ENCODE measurements at places on chromosomes 7 and 10.

DNA sequence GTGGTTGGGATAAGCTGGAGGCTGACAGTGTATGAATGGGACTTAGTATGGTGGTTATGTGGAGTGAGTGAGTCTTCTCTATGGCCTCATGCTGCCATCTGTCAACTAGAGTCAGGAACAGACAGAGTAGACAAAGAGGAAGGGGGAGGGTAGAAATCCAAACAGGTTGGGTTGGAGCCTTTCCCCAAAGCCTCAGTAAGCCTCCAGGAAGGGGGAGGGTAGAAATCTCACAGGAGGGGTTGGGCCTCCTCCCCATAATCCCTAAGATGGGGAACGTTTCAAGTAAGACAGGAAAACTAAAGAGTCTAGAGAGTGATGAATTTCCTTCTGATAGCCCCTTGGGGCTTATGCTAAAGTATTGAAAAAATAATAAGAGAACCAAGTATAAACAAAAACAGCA is 2.0 kb upstream of the AKR1B15 start:
- peak; percentile 21 for DNase-seq
- peaks cover 8% of the 10 kb centered on the region for H3K27me3 ChIP-seq
- H3K4me1 ChIP-seq, result no peaks in the 10 kb centered on the region
- no peaks in the 10 kb centered on the region for H3K36me3 ChIP-seq
- H3K4me3 ChIP-seq, result no peak overlapping the region
- H3K27ac ChIP-seq, result no peak overlapping the region

DNA sequence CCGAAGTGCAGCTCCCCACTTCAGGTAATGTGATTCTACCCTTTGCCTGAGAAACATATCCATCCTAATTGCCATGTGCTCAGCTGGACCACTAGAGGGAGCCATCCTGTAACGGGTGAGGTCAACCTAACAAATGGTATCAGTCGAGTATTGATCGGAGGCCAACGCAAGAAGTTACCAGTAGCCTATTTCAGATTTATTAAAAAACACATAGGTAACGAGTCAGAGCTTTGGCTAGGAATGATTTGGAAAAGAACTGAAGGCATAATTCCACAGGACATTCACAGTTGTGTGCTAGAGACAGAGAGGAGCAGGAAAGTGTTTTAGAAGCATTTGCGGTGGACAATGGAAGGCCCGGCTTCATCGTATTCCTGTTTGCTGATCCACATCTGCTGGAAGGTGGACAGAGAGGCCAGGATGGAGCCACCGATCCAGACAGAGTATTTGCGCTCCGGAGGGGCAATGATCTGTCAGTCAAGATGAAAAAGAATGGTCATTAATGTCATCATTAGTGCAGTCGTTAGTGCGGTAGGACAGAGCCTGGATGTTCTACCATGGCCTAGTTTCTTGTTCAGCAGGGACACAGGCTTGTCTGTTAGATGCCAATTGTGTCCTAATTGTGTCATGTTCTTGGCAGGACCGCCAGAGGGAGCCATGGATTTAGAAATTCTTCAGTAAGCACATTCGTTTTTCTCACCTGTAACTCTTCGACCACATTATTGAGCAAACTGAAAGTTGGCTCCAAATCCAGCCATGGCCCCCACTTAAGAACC is 17.5 kb downstream of the ACTA2 start:
- no peak overlapping the region for H3K4me3 ChIP-seq
- H3K27me3 ChIP-seq, result no peaks in the 10 kb centered on the region
- H3K27ac ChIP-seq, result no peak overlapping the region

DNA sequence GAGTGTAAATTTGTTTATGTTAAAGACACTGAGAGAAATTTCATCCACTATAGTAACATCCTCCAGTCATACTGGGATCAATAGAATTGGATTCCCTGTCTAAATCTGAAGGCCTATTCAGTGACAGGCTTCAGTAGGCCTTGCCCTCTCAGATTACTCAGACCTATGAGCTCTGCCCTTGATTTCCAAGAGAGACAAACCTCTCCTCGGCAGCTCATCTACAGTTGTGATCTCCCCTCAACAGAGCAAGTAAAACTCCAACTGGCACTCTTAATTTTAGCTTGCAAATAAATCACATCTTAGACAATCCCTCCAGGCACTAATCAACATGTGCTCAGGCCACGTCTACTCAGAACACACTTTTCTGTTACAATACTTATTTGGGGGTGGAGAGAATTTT is 1191.4 kb upstream of the PHF14 start:
- H3K36me3 ChIP-seq, result no peaks in the 10 kb centered on the region
- no peak for DNase-seq
- no peaks in the 10 kb centered on the region for H3K27me3 ChIP-seq
- no peaks in the 10 kb centered on the region for H3K4me1 ChIP-seq
- no peak overlapping the region for H3K4me3 ChIP-seq

- no peaks in the 10 kb centered on the region for H3K36me3 ChIP-seq
- no peak overlapping the region for H3K4me3 ChIP-seq
- DNase-seq, result no peak
- H3K4me1 ChIP-seq, result no peaks in the 10 kb centered on the region
- no peak overlapping the region for H3K27ac ChIP-seq
Observed at GRCh38 chr10:44335330-44336021, 49.4 kb downstream of the CXCL12 start.

DNA sequence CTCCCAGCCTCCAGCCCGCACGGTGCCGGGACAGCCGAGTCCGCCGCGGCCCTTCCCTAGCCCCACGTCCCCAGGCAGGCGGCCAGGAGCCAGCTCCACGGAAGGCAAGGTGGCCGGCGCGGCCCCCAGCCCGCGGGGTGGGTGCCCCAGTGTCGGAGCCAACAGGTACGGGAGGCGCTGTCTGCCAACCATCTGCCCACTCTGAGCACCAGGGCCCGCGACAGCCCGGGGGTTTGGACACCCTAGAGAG is 75.8 kb downstream of the CALN1 start:
- no peaks in the 10 kb centered on the region for H3K4me1 ChIP-seq
- H3K36me3 ChIP-seq, result no peaks in the 10 kb centered on the region
- peaks cover 6% of the 10 kb centered on the region for H3K27me3 ChIP-seq
- no peak for DNase-seq

DNA sequence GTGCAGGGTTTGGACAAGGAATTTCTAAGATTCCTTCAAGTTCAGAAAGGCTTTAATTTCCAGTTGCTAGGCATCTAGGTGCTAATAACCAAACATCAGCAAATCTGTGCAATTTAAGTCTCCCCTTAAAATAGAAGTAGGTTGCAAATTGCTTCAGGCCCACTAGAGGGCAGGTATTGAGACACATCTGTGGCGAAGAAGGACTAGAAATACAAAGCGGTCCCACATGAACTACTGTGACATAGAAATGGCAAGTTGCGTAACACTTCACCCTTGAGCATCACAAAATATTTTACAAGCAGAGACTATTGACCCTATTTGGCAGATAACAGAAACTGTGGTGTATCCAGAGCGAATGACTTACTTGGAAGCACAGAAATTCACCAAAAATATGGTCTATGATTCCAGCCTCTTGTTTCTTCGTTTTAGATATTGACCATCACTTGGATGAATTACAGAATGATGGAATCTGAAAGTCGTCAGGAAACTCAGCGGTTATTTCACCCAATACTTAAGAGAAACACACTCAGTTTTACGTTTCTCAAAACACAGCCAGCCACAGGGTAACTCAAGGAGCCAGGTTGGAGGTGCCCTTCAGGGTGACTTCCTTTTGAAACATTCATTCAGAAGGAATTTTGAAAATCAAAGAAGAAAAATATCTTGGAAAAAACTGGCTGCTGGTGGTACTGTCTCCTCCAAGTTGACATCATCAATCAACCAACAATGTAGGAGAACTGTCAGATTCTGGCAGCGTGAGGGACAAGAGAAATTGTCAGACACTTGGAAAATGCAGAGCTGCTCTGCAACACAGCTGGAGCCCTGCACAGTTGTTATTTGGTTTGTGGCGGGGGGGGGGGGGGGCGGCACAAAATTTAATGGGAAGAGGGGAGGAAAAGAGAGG is 256.3 kb upstream of the MINDY3 start:
- peak; percentile 2 for DNase-seq
- H3K27ac ChIP-seq, result no peak overlapping the region

DNA sequence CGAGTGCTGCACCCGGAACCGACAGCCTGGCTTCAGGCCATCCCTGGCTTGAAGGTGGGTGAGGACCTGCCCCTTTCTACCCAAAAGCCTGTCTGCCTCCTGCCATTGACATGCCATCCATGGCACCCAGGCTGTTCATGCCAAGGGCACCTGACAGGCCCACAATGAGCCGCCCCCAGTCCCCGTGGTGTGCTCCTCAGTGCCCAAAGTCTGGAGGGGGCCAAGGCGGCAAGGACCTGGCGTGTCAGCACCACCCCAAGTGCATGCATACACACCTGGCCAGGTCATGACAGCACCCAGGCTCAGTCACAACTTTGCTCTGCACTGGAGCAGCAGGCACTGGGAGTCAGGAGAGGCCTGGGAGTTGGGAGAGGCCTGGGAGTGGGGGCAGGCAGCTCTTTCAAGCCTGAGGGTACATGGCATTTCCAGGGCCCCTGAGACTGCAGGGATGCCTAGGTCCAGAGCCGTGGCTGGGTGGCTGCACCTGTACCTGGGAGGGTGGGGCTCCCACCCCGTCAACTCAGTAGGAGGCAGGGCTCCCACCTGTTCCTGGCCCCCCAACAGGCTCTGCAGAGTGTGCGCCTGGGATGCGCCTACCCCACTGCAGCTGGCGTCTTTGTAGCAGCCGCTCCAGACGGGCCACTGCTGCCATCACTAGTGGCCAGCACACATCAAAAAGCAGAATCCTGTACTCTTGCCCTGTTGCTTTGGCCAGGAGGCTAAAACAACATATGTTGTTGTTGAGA is 71.7 kb downstream of the ZNF467 start:
- peaks cover 2% of the 10 kb centered on the region for H3K27me3 ChIP-seq
- H3K4me3 ChIP-seq, result no peak overlapping the region
- no peak overlapping the region for H3K27ac ChIP-seq
- H3K36me3 ChIP-seq, result no peaks in the 10 kb centered on the region

- no peak overlapping the region for H3K4me3 ChIP-seq
- no peaks in the 10 kb centered on the region for H3K27me3 ChIP-seq
- no peaks in the 10 kb centered on the region for H3K4me1 ChIP-seq
- no peak for DNase-seq
- H3K36me3 ChIP-seq, result no peaks in the 10 kb centered on the region
Observed at GRCh38 chr7:106375499-106375898, 90.7 kb upstream of the NAMPT start.
